Colonic mucosa (tissue), 4 donors: ENCODE measurements at places on chromosomes 5 and 9. TPM values are rescaled to one million over a fixed set of nuclear protein-coding genes. Genes with fewer than 3 reads are reported as not detected.
A peak's percentile ranks its signal among the peaks of the same experiment; 100 is the strongest.

The ARSI gene
- 0.17 TPM for total RNA-seq

DNA sequence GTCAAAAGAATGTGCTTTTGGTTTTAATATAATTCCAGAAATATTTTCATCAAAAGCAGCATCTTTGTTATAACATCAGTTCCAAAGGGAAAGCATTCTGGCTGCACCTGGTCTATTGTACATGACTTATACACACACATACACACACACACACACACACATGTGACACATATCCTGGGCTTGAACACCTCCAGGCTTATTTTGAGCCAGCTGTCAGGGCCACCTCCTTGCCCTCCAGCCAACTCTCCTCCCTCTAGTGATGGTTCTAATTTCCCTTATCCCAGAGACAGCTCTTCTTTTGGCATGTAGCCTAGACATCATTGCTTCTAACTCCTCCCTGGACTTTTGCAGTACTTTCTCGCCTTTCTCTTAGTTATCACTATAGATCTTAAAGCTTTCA, 115.0 kb downstream of the PIK3R1 start:
- DNase-seq = no peak

GRCh38 chr9:1880038-1880565, 135.0 kb upstream of the SMARCA2 start:
- DNase-seq = no peak

DNA sequence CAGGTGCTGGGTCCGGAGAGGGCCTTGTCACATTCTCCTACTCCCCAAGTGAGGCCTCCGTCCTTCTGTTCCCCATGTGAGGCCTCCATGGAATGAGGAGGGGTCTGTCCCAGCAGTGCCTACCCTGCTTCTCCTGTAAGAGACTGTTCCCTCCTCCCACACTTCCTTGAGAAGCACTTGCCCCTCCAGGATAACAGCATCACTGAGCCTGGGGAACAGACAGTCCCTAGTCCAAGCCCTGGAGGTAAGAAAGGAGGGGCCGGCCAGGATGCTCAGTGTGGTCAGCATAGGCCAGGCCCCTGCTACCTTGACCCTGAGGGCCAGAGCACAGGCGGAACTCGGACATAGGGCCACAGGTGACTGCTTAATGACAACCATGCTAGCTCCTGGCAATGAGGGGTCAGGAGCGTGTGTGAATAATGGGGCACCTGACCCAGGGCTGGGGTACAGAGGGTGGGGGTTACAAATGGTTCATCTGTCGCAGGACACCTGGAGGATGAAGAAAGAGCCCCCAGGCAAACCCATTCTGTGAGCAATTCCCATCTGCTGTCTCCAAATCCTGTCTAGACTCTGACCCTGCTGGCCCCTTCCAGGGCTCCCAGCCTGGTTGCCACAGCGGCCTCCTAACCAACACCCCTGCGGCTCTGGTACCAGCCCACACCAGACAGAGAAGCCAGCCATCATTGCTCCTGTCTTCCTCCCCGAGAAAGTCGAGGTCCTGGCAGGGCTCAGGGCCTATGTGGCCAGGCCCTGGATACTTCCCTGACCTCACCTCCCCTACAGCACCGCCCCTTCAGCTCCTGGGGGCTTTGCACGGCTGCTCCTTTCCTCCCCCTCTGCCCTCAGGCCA, 20.3 kb downstream of the RALGDS start:
- DNase-seq = no peak

The PIP5K1B gene
- total RNA-seq = 59.2 TPM

- no peak for DNase-seq
Measured at GRCh38 chr9:133342570-133342969, 5.4 kb downstream of the MED22 start.

DNA sequence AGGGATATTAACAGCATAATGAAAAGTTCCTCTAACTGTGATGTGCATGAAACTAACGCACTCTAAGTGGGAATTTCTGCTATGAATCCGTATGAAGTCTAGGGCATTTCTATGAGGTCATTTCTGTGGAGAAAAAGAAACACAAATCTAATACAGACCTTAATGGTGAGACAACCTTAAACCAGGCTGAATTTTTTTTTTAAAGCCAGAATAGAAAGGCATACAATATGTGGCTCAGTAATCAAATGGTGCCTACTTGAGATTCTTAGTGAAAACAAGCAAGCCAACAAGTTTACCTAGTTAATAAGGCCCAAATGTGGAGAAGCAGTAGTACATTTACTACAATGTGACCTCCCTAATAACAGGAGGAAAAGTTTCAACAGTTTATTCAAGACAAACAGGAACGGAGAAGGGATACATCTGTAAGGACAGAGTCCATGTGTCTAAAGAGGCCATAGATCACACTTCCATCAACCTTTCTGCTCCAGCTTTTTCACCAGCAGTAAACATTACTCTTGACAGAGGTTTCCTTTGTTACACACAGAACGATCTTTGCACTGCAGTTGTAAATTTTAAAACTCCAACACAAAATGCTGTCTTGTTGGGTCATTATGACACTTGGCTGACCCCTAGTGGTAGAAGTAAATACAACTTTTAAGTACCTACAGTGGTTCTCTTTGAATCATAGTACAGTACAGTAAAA, 26.2 kb downstream of the CARNMT1 start:
- peak; percentile 48 for DNase-seq

The GPRIN1 gene
- total RNA-seq = 2.1 TPM

GRCh38 chr9:95494022-95494415, 22.8 kb downstream of the PTCH1 start:
- DNase-seq = no peak

DNA sequence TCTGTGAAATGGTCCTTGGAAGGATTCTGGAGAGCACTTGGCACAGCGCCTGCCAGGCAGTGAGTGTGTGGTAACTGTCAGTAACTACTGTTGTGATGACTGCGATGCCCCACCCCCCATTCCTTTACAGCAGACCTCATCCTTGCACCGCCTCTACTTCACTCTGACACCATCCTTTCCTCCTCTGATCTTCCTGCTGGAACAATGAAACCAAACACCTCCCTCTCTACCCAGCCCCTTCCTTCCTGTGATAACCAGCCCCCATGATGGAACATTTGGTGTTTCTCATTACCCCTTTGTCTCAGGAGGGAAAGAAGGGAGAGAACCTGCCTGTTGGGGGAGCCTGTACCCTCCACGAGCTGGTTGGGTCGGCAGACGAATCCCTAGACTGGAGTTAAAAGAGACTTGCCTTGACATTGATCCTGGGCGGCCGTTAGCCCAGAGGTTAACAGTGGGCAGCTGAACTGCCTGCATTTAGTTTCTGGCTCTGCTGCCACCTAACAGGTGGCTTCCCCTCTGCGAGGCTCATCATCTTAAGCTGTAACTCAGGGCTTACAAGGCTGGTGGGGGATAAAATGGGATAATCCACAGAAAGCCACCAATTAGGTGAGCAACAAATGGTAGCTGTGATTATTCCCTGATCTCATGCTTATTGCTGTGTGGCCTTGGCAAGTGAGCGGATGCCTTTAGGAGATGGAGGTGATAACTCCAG, 34.2 kb upstream of the GRPEL2 start:
- DNase-seq = no peak

The CDH18 gene
- total RNA-seq = not detected

- DNase-seq = peak; percentile 91
Measured at GRCh38 chr9:137198051-137198901, 2.3 kb downstream of the TPRN start.

GRCh38 chr9:112571624-112572355, 85.2 kb downstream of the KIAA1958 start:
- DNase-seq = no peak

GRCh38 chr9:93184432-93185265, 710 bp downstream of the WNK2 start:
- DNase-seq = peak; percentile 34

GRCh38 chr5:149633476-149634350, 52.4 kb downstream of the ARHGEF37 start:
- no peak for DNase-seq

DNA sequence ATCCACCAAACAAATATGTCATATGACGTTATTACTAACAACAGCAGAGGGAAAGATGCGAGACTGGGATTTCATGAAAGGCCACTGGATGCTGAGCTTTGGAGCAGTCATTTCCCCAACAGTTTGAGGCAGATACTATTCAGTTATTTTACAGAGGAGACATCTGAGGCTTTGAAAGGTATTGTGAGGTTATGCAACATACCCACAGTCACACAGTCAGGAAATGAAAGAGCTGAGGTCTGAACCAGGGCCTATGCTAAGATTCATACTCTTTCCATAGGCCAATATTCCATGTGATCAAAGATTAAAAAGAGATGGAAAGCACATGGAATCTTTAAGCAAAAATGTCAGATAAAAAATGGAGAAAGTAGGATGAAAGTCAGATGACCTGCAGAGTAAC, 63.0 kb downstream of the LPAR1 start:
- no peak for DNase-seq

DNA sequence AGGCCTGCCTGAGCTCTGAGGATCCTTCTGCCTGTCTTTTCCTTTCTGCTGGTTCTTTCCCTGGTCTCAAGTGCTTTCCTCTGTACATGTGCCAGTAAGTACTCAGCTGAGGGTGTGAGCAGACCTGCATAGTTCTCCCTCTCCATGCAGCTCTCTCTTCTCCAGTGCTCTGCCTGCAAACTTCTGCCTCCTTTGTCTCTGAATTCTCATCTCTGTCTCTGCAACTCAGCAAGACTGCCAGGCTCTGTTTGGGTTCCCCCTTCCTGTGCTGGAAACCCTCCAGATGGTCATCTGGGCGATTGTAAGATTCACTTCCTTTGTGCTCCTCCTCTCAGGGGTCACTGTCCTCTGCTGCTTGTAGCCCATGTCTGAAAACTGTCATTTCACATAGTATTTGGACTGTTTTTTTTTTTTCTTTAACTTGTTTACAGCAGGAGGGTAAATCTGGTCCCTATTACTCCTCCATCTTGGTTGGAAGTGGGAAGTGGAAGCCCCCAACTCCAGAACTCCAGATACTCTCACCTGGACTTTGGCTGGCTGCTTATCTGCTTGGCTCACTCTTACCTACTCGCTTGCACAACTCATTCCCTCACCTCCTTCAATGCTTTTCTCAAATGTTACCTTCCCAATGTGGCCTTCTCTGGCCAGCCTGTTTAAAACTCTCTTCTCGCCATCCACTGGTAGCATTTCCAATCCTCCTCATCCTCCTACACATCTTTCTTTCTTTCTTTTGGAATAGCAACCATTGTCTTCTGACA, 175.3 kb upstream of the TBC1D2 start:
- peak; percentile 22 for DNase-seq

The GFI1B gene
- 1.1 TPM for total RNA-seq

GRCh38 chr9:134847752-134848432, 32.7 kb upstream of the FCN2 start:
- DNase-seq = no peak

The DCANP1 gene
- not detected for total RNA-seq

The CXCL14 gene
- 68.2 TPM for total RNA-seq

GRCh38 chr5:115577329-115577728, 24.9 kb downstream of the TICAM2 start:
- DNase-seq = no peak

The HMCN2 gene
- total RNA-seq = 30.6 TPM

The TAS2R1 gene
- total RNA-seq = not detected

The GNA14 gene
- 11.7 TPM for total RNA-seq

The NFX1 gene
- 31.3 TPM for total RNA-seq

DNA sequence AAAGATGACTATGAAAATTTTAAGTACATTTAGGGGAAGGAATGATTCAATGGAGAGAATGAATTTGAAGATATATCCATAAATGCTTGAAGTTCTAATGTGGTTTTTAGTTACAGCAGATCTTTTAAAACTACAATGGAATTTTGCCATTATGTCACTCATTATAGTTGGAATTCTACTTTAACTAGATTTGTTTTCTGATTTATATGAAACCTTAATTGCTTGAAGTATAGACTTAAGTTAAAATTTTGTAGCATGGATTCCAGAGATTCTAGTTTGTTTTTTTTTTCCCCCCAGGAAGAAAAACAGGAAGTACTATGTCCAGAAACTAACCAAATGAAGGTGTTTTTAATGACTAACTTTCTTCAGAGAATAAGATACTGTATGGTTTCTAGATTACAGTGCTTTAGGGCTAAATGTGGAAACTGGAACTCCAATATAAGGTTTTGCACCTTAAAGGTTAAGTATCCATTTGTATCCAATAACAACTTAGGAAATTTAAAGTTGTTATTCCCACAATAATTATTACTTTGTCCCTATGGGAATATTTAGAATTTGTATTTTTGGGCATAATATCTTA, 70.3 kb downstream of the ZSWIM6 start:
- DNase-seq = no peak

DNA sequence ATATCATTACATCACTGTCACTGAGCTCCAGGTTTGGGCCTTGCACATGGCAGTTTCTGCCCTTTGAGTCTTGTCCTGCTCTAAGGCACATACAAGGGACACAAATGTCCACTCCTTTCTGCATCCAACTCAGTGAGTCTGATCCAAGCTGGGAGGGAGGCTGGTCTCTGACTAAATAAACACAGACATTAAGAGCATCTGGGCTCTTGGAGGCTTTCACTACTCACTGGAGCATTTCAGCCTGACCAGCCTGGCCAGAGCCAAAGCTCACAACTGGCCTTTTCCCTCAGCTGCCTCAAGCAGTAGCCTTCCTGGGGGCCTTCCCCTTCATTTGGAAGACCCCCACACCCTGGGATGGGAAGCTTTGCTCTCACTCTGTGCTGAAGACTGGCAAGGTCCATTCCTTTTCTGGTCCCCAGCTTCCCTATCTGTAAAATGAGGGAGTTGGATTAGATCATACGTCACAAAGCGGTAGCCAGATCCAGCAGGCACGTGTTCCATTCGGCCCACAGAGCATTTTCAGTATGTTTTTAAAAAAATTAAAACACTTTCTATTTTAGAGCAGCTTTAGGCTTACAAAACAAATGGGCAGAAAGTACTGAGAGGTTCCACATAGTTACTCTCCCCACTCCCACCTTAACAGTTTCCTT, 58.6 kb upstream of the XPA start:
- DNase-seq = no peak

GRCh38 chr5:72485430-72485974, 21.7 kb downstream of the ZNF366 start:
- DNase-seq = no peak

GRCh38 chr9:100426530-100427365, at the start of gene MSANTD3:
MSANTD3 (plus strand) TSS chr9:100427143; CDS start chr9:100441939, 14,796 bp downstream.
- peak; percentile 49 for DNase-seq

GRCh38 chr5:73136055-73136562, 15.7 kb downstream of the TMEM171 start:
- no peak for DNase-seq

The SLCO6A1 gene
- not detected for total RNA-seq

The IFNB1 gene
- total RNA-seq = not detected

- DNase-seq = no peak
Measured at GRCh38 chr5:37722236-37723161, 117.3 kb downstream of the GDNF start.

DNA sequence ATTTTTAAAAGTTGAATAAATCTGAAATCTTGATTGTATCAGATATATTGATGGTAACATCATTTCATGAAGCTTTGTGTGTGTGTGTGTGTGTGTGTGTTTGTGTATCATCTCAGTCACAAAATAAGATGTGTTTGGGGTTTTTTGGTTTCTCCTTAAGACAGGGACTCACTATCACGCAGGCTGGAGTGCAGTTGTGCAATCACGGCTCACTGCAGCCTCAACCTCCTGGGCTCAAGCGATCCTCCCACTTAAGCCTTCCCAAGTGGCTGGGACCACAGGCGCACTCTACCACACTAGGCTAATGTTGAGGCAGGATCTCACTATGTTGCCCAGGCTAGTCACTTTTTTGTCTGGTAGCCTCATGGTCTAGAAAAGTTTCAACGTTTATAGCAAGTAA, 83.4 kb upstream of the DMRT1 start:
- no peak for DNase-seq

GRCh38 chr5:154967421-154968024, 26.6 kb downstream of the MRPL22 start:
- DNase-seq = no peak
